ENCODE measurements at places on chromosomes 13 and 19.

- no peak for DNase-seq
Measured at GRCh38 chr13:105778196-105778595, 757.3 kb downstream of the EFNB2 start.

DNA sequence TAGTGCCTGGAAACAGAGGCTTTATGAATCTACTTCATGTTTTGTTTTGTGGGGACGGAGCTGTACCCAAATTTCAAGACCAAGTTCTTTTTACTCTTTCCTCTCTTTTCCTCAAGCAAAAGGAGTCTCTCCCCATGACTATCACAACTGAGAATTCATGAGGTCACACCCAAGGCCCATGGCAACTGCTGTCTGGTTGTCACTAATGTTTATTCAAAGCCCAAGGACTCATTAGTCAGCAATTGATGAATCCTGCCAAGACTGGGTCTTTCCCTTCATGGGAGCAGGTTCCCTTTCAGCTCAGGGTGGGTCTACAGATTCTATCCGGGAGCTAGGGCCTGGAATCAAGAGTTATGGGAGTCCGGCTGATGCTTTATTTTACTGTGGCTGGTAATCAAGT, 441.5 kb upstream of the PCDH20 start:
- DNase-seq: no peak

GRCh38 chr13:52991344-52992020, 37.1 kb upstream of the OLFM4 start:
- DNase-seq: no peak

DNA sequence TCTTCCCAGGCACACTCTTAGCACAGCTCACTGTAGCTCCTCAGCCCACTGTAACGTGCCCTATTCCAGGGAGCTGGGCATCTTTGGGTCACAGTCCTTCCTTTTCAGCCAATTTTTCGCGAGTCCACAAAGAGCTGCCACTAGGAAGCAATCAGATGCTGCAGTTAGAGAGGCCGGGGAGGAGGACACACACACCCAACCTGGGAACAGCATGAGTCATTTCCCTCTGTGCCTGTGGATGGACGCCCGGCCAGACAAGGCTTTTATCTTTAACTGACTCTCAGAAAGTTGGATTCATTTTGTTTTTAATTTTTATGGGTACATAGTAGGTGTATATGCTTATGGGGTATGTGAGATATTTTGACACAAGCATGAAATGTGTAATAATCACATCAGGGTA, 918.6 kb downstream of the UQCRFS1 start:
- no peak for DNase-seq

- DNase-seq: peak; percentile 8
Measured at GRCh38 chr13:92355213-92355612, 871.4 kb upstream of the GPC6 start.

DNA sequence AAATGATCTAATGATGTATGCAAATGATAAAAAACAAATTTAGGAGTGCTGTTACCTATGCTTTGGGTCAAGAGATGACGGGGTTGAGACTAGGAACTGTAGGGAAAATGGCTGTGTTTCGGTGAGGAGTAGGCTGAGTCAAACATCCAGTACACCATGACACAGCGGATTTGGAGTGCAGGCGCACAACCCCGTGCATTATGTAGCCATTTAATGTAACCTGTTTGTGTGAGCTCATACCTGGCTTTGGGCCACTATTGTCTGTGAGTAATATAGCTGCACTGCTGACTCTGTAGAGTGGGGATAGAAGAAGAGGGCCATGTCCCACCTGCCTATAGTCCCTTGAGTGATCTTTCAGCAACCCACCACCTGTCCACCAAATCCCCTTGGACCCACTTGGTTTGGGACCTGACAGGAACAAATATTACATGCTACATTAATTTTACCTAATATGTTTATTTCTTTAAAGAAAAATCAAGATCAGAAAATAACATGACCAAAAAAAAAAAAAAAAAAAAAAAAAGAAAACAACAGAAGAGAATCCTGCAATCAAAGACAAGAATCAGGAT, 95.5 kb upstream of the KLHL1 start:
- peak; percentile 16 for DNase-seq

DNA sequence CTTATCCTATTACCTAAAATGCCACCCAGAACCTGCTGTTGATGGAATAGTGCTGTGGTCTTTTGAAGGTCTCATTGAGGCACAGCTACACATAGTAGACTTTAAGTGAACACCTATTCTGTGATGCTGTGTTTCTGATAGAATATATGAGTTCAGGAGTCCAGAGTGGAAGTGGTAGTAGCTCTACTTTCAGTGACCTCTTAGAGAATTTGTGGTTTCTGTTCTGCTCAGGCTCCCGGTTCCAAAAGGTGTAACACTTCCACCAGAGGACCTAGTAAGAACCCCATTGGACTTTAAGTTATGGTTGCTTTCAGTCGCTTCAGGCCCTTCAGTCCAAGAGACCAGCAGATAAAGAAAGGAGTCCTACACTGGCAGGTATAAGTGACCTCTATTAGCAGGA, 11.4 kb upstream of the MYCBP2 start:
- no peak for DNase-seq

GRCh38 chr13:22428188-22428828, 752.5 kb upstream of the SGCG start:
- no peak for DNase-seq

GRCh38 chr19:19417628-19418245, 12.3 kb downstream of the GATAD2A start:
- no peak for DNase-seq

DNA sequence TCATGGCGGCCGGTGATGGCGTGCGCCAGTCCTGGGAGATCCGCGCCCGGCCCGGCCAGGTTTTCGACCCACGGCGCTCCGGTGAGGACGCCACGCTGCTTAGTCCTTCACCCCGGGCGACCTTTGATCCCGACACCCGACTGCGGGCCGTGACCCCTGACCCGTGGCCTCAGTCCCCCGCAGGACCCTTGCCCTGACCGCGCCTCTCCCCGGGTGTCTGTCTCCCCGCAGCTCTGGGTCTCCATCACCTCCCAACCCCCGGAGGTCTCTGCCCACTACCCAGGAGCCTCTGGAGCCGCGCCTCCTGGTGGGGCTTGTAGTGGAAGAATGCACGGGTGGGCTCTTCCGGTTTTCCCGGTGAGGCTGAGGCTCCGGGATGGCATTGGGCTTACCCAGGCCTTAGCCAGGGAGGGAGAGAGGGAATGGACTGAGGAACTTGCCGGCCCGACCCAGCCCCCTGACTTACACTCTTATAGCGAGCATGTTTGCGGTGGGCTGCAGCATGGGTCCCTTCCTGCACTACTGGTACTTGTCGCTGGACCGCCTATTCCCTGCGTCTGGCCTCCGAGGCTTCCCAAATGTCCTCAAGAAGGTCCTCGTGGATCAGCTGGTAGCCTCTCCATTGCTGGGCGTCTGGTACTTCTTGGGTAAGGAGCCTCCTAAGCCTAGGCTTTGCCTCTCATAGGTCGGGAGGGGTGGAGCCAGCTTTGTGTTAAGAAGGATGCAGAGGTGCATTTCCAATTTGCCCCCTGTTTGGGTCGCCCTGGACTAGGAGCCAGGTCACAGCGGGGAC, 566 bp downstream of the MPV17L2 start:
- DNase-seq: peak; percentile 40

- DNase-seq: no peak
Measured at GRCh38 chr19:4264812-4265211, 14.3 kb upstream of the SHD start.

- DNase-seq: peak; percentile 51
Measured at GRCh38 chr13:71866335-71867130, 471 bp downstream of the DACH1 start.

DNA sequence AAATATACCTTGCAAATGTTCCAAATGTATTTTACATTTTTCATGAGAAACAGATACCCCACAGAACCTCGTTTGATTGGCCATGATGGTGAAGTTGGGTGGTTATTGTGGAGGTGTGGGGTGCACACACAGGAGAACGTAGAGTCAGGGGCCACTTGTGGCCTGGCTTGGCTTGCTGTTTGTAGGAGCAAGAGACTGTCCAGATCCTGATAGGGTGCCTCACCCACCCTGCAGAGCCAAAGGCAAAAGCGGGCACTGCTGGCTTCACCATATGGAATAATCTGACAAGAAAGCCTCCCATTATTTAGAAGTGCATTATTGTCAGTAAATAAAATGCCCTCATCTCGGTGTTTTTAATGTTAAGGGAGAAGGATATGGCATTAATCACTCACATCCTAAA, 330.2 kb downstream of the TEX29 start:
- no peak for DNase-seq

DNA sequence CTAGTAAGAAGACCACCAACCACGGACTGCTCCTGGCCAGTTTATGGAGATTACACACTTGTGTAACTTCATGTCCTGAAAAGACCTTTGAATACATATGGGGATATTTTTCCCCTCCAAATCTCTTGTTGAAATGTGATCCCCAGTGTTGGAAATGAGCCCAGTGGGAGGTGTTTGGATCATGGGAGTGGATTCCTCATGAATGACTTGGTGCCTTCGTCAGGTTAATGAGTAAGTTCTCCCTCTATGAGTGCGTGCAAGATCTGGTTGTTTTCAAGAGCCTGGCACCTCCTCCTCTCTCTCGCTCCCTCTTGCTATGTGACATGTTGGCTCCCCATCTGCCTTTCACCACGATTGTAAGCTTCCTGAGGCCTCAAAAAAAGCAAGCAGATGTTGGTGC, 769.0 kb upstream of the SLITRK1 start:
- DNase-seq: no peak

GRCh38 chr13:110893571-110893970, 21.3 kb downstream of the ANKRD10 start:
- no peak for DNase-seq

DNA sequence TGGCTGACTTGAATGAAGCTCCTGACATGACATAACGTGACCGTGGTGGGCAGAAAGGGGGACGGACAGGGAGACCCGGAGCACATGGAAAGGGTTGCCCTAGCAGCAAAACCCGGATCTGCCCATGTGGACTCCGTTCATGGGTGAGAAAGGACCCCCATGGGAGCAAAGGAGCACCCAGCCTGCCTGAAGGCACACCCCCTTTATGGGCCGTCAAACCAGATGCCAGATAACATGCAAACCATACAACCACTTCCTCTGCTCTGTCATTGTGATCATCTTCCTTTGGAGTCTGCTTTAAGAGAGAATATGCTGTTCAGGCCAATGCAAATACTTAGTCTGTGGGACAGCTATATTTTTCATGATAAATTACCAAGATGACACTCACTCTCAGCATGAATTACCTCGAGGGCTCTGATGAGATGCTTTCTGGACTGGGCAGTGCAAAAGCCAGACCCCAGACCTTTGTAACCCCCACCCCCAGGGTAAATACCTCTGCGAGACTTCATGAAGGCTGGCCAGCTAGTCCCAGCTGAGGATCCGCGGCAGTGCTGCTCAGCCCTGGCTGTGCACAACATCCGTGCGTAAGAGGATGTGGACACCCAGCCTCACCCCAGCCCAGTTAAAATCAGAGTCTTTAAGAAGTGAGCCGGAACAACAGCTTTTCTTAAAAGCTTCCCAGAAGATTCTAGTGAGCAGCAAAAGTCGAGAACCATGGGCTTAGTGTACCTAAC, 126.6 kb downstream of the USP12 start:
- no peak for DNase-seq

DNA sequence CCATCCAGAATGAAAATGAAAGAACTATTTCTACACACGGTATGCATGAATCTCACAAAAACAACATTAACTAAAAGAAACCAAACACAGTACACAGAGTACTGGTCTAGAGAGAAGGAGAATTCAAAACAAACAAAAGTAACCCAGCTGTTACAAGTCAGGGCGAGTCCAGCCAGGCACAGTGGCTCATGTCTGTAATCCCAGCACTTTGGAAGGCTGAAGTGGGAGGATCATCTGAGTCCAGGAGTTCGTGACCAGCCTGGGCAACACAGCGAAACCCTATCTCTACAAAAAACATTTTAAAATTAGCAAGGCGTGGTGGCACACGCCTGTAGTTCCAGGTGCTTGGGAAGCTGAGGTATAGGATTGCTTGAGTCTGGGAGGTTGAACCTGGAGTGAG, 1.7 kb upstream of the PSMC4 start:
- no peak for DNase-seq

DNA sequence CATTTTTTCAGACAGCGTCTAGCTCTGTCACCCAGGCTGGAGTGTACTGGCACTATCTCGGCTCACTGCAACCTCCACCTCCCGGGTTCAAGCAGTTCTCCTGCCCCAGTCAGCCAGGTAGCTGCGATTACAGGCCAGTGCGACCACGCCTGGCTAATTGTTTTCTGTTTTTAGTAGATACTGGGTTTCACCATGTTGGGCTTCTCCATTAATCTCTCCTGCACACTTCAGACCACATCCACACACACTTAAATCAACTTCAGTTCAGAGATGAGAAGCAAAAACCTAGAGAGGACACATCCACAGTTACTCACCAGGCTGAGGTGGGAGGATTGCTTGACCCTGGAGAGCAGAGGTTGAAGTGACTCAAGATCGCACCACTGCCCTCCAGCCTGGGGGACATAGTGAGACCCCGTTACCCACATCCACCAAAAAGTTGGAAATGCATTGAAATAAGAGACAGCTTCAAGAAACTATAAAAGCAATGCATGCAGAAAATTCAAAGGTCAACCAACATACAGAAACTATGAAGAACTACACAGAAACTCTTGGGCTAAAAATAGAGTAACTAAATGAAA, 42.3 kb downstream of the ZNF611 start:
- DNase-seq: no peak

DNA sequence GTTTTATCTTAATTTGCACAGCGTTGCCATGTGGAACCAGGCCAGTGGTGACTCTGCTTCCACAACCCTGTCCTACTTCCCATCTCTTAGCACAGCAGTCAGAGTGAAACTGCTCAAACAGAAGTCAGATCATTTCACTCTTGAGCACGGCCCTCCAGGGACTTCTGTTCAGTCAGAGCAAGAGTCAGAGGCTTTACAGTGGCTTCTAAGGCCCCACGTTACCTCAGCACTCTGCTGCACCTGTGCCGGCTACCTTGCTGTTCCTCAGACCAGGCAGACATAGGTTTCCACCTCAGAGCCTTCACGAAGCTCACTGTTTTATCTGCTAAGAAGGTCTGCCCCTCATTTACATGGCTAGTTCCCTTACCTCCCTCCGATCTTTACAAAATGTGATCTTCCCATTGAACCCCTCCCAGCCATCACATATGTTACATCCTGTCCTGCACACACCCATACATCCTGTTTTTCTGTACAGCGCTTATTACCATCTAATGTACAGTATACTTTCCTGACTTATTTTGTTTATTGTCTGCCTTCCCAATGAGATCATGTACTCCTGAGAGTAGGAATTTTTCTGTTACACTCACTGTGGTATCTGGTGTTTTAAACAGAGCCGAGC, 41.6 kb downstream of the TM9SF2 start:
- no peak for DNase-seq

- no peak for DNase-seq
Measured at GRCh38 chr13:84192125-84192524, 309.9 kb upstream of the SLITRK1 start.
